ENCODE measurements at places on chromosomes 1 and 21.
A peak's percentile ranks its signal among the peaks of the same experiment; 100 is the strongest.

DNA sequence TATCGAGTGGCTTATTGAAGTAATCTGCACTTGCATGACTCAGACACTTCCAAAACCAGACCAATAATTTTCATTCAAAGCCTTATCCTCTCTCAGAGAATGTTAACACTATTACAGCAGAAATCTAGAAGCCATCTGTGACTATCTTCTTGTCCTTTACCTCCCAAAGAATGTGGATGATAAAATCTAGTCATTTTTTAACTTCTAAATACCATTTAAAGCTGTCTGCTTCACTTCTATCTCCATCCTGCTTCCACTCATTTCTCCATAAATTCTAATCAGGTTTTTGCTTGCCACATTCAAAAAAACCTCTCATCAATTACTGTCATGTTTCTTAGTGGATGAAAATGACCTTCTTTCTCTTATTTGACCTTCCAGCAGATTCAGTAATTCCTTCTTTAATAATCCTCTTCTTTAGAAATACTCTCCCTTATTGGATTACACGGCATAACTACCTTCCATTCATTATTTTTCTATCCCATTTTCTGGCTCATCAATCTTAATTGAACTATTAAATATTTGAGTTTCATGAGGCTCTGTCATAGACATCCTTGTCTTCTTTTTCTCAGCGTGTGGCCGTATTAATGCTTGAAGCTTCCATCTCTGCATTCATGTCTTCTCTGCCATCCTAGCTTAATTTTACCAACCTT, 1999.4 kb downstream of the MRPL39 start:
- no peak for DNase-seq

GRCh38 chr1:74824497-74825107, 91.7 kb downstream of the TYW3 start:
- DNase-seq: no peak

DNA sequence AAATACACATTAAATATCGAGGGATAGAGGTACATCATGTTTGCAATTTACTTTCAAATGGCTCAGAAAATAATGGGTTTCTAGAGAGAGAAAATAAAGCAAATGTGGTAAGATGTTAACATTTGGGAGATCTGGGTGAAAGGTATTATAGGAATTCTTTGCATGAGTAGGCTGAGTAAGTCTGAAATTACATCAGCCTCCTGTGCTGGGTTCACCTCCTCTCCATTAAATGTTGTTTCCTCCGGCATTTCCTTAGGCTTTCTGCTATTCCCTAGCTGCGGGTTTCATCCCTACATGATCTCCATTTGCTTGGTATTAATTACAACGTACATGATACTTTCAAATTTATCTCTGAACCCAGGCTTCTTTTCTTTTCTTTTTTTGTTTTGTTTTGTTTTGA, 31.6 kb downstream of the ZMYND12 start:
- DNase-seq: no peak

- DNase-seq: no peak
Observed at GRCh38 chr1:7929637-7930036, 11.0 kb downstream of the TNFRSF9 start.

DNA sequence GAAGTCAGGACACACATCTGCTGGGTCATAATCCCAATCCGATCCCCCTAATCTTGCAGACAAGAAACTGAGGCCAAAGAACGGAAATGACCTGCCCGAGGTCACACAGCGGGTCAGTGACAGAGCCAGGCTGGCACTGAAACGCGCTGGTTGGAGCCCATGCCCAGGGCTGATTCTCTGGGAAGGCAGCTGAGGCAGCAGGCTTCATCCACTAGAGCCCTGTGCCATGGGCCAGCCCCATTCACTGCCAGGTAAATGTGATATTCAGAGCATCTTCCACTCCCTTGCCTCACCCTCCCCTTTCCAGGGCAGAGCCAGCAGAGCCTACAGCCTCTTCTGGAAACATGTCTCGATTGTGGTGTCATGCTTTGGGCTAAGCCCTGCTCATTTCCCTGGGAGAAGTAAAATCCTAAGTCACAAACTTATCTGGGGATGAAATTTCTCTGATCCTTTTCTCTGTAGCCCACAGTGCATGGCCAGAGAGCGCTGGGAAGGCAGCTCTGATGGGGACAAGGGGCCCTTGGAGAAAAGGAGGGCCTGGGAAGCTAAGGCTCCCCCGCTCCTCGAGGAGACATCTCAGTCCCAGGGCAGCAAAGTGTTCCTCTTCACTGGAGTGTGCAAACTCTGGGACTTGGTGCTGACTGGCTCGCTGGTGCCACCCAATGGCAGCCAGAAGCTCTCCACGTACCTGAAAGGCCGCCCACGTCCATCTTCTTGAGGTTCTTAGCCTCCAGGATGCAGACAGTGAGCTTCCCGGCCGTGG, 110.4 kb downstream of the SYT2 start:
- peak; percentile 18 for DNase-seq

GRCh38 chr1:118973531-118974137, 14.5 kb downstream of the TBX15 start:
- DNase-seq: no peak

- no peak for DNase-seq
Observed at GRCh38 chr1:107867422-107867821, 97.6 kb downstream of the VAV3 start.

DNA sequence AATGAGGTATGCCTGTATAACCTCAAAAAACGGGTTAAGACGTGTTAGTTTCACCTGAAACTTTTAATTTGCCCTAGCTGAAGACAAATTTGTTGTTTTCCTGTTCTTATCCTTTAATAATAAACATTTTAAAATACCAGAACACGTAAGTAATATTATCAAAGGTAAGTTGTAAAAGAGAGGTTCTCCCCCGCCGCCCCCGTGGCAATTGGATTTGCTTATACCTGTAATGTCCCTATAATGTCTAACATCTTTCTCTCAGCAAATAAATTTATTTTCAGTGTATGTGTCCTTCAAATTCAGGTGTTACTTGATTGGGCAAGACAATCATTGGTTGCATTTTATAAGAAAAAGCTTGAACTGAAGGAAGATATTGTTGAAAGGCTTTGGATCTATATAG, 5.9 kb downstream of the URB2 start:
- DNase-seq: no peak

DNA sequence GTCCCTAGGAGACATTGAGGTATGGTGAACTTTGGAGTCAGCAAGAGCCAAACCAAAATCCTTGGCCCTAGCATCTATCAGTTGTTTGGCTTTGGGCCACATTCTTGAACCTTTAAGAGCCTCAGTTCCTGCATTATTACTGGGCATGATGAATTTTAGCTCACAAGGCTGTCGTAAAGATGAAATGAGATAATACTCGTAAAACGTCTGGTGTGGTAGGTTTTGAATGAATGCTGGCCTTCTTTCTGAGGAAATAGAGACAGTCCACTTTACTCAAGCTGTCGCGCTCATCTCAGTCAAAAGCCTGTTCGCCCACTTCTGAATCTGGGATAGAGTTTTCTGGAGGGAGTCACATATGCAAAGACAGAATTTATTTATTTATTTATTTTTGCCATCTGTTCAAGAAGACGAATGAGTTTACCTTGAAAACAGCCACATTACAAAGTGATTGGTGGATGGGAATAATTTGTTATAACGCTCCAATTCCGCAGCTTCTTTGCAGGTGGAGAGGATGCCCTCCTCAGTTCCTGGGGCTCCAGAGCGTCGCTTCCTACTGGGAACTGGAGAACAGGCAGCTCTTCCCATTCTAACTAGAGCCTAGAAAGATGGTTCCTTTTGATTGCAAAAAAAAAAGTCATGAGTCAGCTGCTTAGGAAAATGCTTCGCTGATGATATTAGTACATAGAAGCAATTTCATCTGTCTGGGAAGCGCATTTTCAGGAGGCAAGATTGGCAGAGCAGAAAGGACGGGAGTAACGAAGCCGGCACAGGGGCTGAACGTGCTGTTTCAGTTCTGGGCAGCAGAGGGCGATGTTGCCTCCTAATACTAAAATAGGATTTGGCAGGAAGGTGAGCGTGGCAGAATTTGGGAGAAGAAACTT, 49.9 kb upstream of the CYP2J2 start:
- DNase-seq: peak; percentile 54

DNA sequence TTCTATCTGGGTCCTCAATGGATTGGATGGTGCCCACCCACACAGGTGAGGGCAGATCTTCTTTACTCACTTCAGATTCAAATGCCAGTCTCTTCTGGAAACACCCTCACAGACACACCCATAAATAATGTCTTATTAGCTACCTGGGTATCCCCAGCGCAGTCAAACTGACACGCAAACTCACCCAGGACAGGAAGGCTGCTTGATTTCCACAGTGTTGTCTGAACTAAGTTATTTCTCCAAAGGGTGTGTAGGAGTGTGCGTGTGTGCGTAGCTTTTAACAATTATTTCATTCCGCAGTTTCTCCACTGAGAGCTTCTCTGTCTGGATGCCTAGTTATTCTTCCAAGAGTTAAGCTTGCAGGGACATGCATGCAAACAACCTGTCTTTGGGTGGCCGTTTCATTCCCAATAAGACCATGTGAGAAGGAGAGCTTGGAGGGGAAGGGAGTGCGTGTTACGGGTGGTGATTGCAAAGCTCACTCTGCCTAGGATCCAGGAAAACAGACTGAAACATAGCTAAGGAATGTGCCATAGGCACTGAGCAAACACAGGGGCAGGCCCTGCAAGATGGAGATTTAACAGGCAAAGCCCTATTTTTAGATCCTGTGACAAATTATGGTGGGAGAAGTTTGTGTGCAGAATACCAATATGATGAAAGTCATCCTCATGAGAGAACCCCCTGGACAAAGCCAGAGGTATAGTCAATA, 269.7 kb downstream of the DYRK1A start:
- no peak for DNase-seq

GRCh38 chr1:53462769-53463501, 3.7 kb downstream of the DMRTB1 start:
- no peak for DNase-seq

GRCh38 chr1:232776526-232777106, 28.6 kb upstream of the MAP10 start:
- no peak for DNase-seq
